Cortex of kidney (tissue), 1 donor: ENCODE measurements at places on chromosomes 6 and 20.

DNA sequence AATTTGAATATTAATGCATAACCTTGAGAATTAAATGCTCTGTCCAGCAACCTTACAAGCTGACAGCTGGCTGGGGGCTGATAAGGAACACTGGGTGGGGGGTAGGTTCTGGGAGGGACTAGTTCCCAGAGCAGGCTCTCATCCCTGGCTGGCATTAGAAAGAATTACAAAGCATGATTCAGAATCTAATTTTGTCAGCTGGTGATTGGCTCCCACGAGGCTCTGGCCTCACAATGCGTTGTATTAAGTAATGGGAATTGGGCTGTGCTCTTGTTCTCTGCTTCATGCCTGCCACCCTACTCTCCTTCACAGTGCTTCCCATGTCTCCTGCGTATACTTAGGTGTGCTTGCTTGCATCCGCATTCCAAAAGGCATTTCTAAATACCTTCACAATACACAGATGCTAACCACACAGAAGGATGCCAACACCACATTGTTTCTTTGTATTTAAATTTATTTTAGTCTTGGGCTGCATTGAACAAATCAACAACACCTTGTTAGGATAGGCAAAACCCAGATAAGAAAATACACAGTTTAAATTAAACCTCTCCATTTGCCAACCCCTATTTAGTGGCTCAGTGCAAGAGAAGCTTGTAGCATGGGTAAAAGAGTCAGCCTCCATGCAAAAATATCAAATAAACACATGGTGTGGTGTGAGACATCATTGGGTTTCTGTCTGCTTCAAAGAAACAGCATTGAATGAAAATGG is 434.5 kb upstream of the JAG1 start:
- DNase-seq: no peak

GRCh38 chr6:157442291-157442690 is 61.3 kb downstream of the ZDHHC14 start:
- DNase-seq: no peak

DNA sequence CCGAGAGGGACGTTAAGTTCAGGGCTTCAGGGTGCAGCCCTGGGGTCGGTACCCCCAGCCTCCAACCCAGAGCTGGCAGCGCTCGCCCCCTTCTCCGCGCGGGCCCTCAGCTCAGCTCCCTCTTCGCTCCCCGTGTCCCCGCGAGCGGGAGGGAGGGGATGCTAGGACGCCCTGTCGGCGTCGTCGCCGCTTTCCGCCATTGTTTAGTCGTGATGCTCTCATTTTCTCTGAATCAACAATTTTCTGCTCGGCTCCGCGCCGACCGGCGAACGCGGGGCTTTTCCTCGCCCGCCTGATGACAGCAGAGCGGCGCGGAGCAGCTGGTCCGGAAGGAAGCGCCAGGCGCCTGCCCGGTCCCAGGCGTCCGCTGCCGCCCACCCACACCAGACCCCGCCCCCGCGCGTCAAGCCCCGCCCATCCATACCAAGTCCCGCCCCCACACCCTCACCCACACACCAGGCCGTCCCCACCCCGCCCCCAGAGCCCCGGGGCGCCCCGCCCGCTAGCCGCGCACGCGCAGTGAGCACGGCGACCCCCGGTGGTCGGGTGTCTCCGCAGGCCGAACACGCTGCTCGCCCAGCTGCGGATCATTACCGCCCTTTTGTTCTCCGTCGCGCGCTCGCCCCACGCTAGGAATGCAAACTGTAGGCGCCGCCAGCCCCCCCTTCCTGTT is 50.1 kb upstream of the SLC32A1 start:
- no peak for DNase-seq

DNA sequence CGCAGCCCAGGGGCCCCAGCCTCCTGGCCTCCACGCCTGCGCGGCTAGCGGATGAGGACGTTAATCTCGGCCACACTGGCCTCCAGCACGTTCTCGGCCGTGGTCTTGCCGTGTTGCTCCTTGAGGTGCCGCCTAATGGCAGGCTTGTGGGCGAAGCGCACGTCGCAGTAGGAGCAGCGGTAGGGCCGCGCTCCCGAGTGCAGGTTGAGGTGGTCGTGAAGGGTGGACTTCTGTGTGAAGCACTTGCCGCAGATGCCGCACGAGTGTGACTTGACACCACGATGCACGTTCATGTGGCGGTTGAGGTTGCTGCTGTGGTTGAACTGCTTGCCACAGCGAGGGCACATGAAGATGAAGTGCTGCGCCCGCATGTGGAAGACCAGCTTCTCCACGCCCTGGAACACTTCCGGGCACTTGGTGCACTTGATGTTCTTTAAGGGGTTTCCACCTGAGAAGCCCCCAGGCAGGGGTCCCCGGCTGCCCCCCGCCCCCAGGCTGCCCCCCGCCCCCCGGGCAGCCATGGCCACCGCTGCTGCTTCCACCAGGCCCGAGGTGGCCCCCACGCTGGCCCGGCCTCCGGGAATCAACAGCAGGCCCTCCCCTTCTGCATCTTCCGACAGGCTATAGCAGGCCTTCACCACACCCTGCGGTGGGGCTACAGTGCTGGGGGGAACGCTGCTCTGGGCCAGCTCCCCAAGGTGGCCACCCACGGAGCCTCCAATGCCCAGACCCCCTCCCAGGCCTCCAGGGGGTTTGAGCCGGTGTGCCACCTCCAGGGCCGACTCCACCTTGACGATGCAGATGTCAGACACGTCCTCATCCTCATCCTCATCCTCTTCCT is 1.8 kb downstream of the ZBTB12 start:
- no peak for DNase-seq

DNA sequence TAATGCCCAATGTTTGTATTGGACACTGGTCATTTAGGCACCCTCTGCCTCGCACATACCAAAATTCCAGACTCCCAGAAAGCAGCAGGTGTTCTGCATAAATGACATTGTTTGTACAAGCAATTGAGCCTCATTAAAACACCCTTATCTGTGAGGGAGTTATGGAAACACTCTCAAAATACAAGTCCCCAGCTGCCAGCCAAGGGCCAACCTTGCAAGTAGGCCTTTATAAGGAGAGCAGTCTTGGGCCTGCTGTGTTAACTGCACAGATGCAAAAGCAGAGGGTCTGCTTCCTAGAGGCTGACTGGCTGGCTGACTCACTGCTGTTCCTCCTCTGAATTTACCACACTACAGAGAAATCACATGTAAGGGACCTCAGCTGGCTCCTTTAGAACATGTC is 150.4 kb upstream of the HMGN3 start:
- DNase-seq: no peak

GRCh38 chr6:10584607-10585006 is 63.5 kb downstream of the GCNT2 start:
- DNase-seq: no peak

DNA sequence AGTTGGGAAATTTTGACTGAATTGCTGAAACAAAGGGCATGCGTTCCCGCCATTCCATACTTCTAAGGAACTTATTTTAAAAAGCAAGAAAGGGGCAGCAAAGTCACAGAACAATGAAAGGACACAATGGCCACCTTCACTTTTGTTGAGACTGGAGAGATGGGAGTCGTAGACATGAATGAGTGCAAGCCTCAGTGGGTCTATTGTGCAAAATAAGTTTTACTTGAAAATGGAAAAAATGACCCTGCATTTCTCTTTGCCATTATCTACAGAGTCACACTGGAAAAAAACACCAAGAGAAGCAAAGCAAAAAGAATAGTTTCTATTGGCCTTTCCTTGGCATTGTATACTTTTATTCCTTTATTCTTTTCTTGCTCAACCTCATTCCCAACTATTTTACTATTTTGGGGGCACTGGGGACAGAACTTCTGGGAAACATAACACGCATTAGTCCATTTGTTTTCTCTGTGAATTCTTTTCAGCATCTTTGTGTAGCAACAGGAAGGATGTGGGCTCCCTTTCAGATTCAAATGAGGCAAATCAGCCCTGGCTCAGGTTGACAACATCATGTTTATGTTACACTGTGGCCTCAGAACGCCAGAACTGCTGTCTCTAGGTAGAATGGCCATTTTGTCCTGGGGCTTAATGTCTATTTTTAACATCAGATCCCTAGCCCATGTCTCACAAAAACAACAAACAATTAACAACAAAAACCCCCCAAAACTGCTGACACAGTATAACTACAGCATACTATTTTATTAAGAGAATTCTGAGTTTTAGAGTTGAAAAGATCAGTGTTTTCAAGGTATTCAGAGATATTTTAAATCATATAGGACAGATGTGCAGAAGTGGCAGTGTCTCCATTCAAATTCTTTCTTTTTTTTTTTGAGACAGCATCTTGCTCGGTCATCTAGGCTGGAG is 122.2 kb downstream of the FYN start:
- DNase-seq: no peak

DNA sequence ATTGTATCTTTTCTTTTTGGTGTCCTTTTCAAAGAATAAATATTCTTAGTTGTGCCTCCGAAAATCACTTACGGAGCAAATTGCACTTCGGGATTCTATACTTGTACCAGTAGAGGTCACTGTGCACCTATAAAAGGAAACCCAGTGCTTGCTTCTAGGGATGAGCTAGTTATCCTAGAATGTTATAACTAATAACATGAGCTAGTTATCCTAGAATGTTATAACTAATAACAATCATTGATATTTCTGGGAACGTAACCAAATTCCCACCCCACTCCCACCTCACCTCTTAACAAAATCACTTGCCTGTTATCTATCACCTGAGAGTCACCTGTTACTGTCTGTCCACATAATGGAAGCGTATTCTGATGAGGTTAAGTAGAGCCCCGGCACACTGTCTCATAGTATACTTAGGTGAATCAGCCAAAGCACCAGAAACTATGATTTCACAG is 126.9 kb upstream of the TIAM2 start:
- no peak for DNase-seq

GRCh38 chr20:54176610-54177009 is 2.8 kb upstream of the CYP24A1 start:
- no peak for DNase-seq

- no peak for DNase-seq
These were observed 87.1 kb upstream of the GJE1 start for GRCh38 chr6:142045380-142046278.

- DNase-seq: no peak
These were observed 58.9 kb downstream of the TRIM38 start for GRCh38 chr6:26021350-26022131.

GRCh38 chr6:122853259-122853995 is 64.4 kb downstream of the SMPDL3A start:
- DNase-seq: no peak

- no peak for DNase-seq
These were observed 15.8 kb upstream of the RFPL4B start for GRCh38 chr6:112331306-112331705.

DNA sequence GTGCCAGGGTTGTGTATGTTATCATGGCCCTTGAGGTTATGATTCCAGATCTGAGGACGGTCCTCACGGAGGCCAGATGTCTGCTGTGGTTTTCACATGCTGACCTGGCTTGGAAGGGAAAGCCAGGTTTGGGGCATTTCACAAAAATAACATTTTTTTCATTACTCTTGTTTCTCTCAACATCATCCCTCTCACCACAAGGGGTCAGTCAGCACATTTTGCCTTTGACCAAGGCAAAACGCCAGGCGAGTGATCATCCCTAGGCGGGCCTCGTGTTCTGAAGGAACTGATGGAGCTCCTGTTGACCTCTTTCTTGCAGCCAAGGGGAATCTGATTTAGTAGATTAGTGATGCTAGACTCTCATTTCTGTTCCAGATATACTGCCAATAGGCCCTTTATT is 133.5 kb downstream of the TBC1D7 start:
- DNase-seq: no peak

DNA sequence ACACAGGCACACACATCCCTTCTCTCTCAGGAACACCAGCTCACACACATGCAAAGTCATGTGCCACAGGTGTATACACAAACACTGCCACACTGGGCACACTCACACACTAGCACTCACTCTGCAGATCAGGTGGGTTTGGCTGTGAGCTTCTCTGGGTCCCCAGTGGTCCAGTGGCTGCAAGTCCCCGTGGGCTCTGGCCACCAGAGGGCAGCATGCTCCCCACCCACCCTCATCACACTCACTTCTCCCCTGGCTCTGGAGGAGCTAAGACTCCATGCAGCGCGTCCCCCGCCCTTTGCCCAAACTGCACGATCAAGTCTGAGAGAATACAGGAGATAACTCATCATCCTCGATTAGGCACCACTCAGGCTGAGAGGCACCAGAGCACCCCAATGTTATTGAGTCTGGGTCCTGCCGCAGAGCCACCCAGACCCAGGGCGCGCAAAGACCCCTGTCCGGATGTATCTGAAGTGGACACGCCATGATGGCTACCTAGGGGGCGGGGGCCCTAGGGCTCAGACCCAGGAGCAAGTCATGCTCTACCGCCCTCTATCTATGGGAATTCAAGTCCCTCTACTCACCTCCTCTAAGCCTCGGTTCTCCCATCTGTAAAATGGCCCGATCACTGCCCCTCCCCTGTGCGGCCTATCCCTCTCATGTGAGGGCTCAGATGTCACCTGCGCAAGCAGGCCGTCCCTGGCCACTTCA is 90.5 kb downstream of the GRM4 start:
- DNase-seq: no peak

DNA sequence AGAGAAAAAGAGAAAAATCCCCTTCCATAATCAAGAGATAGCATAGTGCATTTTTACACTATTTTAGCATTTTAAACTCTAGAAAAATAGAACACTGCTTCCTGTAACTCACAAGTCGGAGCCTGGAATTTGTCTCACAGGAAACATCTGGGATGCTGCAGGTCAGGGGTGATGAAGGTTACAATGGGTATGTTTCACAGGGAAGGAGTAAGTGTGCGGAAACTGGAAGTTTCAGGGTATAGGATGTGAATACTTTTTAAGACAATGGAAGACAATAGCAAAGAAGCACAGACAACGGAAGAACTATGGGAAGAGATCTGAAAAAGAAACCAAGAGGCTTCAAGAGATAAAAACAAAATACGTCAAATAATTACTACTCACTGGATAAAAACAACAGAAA is 361.0 kb upstream of the MARCKS start:
- no peak for DNase-seq

- no peak for DNase-seq
These were observed 298.9 kb upstream of the BMP2 start for GRCh38 chr20:6468423-6469116.

DNA sequence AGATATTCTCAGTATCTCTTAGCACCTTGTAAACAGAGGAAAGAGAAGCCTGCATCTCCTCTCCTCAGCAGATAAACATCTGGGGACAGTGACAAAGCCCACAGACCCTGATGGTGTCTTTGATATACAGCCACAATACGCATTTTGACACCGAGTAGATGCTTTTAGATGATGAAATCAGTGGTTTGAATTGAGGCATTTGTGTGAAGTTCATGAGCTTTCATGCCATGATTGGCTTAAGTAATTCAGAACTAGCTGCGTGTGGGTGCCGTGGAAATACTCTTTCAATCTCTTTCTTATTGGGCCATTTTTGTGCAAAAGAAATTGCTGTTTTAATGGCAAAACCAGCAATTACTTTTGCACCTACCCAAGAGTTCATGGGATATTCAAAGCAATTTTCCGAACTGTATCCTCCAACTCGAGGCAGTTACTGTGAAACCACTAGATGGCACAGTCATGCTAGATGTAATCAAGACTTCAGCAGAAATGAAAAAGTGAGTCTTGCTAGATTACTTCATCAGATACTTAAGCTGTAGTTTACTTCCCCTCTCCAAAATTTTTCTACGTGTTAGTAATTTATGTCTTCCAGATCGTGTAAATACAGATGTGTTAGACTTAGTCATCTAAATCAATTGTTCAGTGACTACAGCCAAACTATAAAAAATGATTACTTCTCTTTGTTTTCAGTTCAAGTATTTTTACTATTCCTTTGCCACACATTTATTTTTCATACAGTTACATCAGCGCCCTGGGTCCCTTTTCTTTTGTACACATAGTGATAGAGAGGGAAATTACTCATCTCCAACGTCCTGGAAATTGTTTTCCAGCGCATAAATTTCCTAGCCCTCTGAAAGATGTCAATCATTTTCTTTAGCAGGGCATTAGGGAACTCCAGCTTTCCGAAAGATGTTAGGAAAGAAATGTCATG is 49.4 kb downstream of the IYD start:
- no peak for DNase-seq
